ENCODE measurements at places on chromosomes 13 and 19.

- DNase-seq: peak; percentile 89
Measured at GRCh38 chr13:51643882-51644281, 59.6 kb downstream of the WDFY2 start.

- DNase-seq: no peak
Measured at GRCh38 chr19:13172346-13173138, 22.3 kb downstream of the IER2 start.

- DNase-seq: peak; percentile 84
Measured at GRCh38 chr19:23395041-23395721, at the start of gene ZNF91. Gene ZNF91, minus strand, starts transcription at chr19:23395471. Its CDS starts 117 bp downstream, at chr19:23395354.

GRCh38 chr13:75279834-75280369 lies 202.1 kb downstream of the TBC1D4 start:
- no peak for DNase-seq

- DNase-seq: no peak
Measured at GRCh38 chr13:38670627-38671026, 16.2 kb upstream of the FREM2 start.

- no peak for DNase-seq
Measured at GRCh38 chr13:55432814-55433213, 1707.9 kb upstream of the PRR20A start.

DNA sequence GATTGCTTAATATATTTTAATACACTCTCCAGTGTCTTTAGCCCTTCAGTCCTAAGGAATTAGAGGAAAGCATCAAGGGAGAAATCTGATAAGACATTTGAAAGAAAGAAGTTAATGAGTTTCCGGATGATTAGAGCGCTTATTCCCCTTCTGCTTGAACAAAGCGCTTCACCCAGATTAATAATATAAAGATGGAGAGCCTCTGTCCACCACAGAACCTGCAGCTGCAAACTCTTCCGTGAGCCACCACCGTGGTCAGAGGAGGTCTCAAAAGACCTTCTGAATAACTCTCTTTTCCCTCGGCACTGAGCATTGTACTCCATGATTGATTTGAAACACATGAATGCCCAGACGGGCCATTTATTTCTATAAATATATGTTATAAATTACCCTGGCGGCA lies 14.2 kb upstream of the TUBGCP3 start:
- DNase-seq: no peak

DNA sequence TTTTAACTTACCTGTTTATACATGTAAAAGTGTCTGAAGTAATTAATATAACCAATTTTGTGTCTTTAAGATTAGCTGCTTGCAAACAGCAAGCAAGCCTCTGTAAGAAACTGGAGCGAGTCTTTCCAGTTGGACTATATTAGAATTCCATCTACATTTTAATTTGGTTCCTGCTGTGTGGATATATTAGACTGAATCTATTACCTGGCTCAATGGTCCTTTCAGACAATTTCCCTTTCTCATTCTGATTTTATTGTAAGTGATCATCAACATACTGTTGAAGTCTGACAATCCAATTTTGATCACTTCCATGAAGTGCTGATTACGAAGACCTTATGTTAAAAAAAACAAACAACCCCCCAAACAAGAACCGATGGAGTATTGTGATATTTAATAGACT lies 72.3 kb downstream of the GPC5 start:
- no peak for DNase-seq

DNA sequence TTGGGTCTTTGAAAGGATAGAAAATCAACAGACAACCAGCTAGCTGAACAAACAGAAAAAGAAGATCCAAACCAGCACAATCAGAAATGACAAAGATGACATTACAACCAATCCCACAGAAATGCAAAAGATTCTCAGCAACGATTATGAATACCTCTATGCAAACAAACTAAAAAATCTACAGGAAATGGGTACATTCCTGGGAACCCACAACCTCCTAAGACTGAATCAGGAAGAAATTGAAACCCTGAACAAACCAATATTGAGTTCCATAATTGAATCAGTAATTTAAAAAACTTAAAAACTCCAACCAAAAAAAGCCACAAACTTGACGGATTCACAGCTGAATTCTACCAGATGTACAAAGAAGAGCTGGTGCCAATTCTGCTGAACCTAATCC lies 20.9 kb upstream of the C1QTNF9B start:
- no peak for DNase-seq

DNA sequence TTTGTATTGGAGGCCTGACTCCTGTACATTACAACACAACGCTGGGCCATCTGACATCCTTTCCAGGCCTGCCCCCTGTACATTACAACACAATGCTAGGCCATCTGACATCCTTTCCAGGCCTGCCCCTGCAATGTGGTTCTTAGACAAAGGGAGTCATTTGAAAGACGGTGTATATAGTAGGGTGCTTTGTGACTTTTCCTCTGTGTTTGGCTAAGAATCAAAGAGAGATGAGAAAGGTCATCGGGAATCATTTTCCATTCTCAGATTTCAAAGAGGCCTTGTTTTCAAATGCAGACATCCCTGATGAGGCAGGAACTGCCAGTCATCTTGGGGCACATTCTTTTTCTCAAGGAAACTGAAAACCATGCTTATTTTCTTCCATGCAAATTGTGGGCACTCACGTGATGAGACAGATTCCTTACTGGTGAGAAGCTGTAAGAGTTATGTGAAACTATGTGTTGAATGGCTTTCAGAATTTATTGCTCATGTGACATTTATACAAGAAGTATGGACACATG lies 551.6 kb downstream of the MYO16 start:
- DNase-seq: peak; percentile 31

DNA sequence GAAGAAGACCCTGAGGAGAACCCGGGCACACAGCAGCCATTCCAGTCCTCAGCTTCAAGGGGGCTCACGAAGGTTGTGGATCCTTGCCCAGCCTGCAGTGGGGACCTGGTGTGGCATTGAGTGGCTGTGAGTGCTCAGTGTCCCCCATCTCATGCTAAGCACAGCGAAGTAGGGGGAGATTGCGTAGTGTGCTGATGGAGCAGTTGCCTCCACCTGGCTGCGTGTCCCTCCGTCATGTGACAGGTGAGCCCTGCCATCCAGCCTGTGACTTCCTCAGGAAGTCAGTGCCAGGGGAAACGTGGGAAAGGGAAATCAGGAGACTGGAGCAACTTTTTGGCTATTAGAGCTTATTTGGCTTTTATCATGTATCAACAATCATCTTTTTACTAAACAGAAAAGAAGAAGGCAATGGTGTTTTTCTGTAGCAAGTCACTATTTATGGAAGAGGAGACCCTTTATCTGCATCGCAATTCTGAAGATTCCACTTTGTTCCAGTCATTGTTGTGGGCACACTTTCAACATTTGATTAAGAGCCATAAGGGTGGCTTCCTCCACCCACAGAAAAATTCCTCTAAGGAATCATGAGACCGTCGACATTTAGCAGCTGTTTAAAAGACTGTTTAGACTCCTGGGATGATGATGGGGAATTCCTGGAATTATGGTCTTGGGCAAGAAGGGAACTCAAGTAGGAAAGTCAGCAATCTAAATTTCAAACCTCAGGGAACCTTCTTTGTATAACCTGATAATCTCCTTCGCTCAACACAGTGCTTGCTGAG lies 126.8 kb upstream of the SPATA13 start:
- peak; percentile 16 for DNase-seq

DNA sequence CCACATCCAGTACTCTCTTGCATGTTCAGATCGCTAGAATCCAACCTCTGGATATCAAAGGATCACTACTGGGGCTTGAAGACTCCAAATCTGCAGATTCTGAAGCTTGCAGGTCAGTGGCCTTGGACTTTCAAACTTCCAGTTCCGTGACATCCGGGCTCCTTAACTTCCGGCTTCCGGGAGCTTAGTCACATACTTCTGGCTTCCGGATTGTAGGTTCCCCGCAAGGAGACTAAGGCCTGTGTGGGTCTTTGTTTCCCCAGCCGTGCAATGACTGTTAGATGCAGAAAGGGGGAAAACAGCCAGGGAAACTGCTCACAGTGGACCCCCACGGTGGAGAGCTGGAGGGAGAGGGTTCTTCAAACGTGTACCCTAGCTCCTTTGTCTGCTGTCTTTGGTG lies 41.4 kb downstream of the ZNF333 start:
- no peak for DNase-seq

- no peak for DNase-seq
Measured at GRCh38 chr13:45132369-45133064, 12.2 kb downstream of the GTF2F2 start.

DNA sequence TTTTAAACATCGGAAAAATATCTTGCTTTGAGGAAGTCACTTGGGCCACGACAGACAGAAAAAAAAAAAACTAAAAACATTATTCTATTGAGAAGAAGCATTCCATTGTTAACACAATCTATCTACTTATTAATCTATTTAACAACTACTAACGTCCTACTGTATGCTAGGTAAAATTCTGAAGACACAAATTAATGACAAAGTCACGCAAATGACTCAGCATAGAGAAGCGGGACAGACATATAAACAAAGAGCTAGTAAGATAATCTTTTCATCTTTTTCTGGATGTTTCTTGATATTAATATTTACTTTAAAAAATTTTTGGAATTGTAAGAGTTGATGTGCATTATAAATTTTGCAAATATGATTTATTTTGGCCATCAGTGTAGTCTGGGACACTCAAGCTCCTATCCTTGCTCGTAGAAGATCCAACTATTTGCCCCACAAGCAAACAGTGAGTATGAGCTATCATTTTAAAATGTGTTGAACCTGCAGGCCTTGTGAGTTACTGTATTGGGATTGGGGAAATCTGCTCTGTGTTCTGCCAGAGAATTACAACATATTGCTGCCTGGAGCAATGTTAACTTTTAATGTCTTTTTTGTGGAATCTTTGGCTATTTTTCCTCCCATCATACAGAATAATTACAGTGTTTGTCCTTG lies 109.1 kb downstream of the PCDH9 start:
- no peak for DNase-seq

GRCh38 chr19:45791744-45792469 lies 738 bp downstream of the DMWD start:
- no peak for DNase-seq

GRCh38 chr19:47124937-47125668 lies 5.5 kb upstream of the SAE1 start:
- no peak for DNase-seq

DNA sequence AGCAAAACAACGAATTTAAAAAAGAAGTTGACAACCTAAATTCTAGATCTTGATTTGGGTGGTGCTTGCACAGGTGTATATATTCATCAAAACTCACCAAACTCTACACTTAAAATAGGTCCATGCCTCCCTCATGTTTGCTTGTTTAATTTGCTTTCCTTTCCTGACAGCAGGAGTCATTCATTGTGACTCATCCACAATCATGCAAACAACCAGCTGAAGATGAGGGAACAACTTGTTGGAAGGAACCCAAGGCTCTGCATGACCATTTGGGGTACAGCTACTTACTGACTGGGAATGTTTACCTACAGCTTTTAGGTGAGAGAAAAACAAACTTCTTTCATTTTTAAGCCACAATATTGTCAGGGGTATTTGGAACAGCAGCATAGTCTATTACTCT lies 96.6 kb downstream of the RXFP2 start:
- peak; percentile 31 for DNase-seq

- no peak for DNase-seq
Measured at GRCh38 chr13:109160887-109161669, 531.7 kb downstream of the MYO16 start.

DNA sequence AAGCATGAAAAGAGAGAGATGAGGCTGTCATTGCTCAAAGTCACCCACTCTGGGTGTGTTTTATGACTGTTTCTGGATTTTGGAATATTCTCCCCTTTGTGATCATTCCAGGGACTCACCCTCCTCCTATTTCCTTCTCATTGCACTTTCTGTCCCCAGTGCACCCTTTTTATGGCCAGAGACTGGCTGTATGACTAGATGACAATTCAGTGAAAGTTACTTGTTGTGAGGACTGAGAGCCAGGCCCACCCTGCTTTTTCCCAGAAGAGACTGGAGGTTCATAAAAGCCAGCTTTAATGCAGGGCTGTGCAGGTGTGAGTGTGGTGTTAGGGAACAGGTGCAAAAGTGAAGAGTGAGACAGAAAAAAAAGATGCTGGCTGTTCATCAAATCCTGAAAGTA lies 17.3 kb downstream of the CEACAM7 start:
- no peak for DNase-seq

DNA sequence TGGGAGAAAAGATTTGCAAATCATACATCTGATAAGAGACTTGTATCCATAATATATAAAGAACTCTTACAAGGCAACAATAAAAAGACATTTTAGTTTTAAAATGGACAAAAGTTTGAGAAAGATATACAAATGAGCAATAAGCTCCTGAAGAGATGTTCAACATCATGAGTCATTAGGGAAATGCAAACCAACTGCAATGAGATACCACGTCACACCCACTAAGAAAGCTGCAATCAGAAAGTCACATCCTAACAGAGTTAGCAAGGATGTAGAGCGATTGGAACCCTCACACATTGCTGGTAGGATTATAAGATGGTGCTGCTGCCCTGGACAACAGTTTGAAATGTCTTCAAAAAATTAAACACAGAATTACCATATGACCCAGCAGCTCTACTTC lies 50.3 kb downstream of the GSX1 start:
- DNase-seq: no peak

GRCh38 chr13:66424422-66424821 lies 805.7 kb downstream of the PCDH9 start:
- no peak for DNase-seq

GRCh38 chr19:18666784-18667183 lies 16.7 kb upstream of the CRTC1 start:
- no peak for DNase-seq

DNA sequence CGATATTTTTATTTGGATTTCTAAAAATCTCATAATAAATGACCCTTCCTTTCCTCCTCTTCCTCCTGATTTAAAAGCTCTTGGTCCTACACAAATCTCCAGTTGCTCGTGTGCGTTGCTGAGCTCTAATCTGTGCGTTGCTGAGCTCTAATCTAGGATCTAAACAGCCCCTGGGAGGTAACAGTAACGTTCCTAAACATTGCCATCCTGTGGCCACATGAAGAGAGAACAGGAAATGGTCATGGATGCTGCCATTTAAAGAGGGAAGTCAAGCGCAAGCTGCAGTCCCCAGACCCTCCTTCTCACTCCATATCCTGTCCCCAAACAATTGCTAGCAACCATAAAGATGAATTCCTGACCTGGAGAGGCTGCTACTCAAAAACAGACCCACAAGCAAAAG lies 170.8 kb downstream of the NUFIP1 start:
- no peak for DNase-seq

- DNase-seq: no peak
Measured at GRCh38 chr19:14661372-14661924, 13.2 kb downstream of the ADGRE3 start.

GRCh38 chr13:80668452-80668851 lies 327.5 kb upstream of the SPRY2 start:
- DNase-seq: no peak

GRCh38 chr13:49996161-49996915 lies 504 bp upstream of the TRIM13 start:
- peak; percentile 24 for DNase-seq
